Inflammatory macrophage (primary cell): ENCODE measurements at places on chromosomes 1 and 21.

DNA sequence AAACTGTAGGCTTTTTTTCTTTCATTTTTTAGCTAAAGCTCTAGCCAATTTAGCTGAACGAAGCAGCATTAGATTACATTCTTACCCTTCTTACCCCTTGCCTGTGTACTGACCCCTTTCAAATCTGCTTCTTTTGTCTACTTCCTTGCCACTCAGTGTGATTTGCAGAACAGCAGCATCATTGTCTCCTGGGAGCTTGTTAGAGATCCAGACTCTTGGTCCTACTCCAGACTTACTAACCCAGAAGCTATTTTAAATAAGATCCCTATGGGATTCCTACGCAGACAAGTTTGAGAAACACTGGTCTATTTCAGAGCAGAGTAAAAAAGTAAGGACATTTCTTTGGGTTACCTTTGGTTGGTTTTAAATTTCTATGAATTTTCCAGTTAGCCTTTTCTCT lies 13.8 kb downstream of the LRRC39 start:
- DNase-seq = no peak

DNA sequence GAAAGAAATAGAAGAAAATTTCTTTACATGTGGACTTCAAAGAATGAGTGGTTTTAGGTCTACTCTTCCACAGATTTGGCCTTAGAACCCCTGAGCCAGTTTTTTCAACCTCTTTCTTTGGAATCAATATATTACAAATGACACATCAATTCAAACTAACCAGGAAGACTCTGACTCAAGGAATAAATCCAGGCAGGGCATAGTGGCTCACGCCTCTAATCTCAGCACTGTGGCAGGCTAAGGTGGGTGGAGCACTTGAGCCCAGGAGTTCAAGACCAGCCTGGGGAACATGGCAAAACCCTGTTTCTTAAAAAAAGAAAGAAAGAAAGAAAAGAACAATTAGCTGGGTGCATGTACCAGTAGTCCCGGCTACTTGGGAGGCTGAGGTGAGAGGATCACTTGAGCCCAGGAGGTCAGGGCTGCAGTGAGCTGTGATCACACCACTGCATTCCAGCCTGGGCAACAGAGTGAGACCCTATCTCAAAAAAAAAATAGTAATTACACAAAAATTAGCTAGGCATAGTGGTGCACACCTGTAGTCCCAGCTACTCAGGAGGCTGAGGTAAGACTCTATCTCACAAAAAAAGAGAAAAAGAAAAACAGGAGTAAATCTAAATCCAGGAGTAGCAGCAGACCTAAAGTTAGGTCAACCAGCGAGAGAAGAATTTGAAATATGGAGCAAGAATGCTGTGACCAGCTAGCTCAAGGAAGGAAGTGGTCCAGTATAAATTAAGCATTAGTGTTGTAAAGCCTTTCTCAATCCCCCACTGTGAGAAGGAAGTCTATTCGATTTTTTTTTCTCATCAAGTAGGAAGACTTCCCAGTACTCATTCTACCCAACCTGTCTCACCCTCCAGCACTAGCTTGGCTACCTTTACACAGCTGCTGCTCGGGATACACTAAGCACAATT lies 1.9 kb downstream of the SORT1 start:
- DNase-seq = peak; percentile 86

- no peak for DNase-seq
These were observed 8.7 kb downstream of the GNAT2 start for GRCh38 chr1:109610609-109611307.

DNA sequence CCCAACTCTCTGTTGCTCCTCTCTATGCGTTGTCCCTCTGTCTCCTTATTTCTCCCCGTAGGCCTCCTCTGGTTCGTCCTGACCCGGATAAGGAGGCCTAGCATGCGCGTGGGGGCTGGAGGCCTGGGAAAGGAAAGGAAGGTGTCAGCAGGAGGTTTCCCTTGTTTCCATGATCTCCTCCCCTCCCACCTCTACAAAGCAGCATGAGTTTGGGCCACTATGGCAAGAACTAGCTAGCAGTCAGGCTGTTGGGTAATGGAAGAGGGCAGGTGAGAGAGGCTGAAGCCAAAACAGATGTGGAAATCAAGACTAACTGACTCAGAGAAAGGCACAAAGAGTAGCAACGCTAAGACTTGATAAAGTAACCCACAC lies 687 bp upstream of the SEMA6C start:
- DNase-seq = no peak

DNA sequence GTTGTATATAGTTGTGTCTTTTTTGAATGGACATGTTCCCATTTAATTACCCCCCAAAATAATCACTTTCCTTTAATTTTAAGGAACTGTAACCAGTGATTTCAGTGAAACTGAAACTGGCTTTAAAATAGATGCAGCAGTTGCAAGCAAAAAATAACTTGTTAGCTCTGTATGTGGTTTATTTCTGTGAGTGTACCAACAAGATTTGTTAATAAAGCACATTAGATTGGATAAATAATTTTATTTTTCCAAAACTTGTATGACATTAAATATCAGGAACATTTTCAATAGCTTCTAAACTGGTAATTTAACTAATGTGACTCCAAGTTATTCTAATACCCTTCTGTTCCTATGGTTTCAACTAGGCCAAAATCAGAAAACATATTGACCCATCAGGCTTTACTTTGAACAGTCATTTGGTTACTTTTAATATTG lies 184.3 kb upstream of the CACYBP start:
- no peak for DNase-seq

DNA sequence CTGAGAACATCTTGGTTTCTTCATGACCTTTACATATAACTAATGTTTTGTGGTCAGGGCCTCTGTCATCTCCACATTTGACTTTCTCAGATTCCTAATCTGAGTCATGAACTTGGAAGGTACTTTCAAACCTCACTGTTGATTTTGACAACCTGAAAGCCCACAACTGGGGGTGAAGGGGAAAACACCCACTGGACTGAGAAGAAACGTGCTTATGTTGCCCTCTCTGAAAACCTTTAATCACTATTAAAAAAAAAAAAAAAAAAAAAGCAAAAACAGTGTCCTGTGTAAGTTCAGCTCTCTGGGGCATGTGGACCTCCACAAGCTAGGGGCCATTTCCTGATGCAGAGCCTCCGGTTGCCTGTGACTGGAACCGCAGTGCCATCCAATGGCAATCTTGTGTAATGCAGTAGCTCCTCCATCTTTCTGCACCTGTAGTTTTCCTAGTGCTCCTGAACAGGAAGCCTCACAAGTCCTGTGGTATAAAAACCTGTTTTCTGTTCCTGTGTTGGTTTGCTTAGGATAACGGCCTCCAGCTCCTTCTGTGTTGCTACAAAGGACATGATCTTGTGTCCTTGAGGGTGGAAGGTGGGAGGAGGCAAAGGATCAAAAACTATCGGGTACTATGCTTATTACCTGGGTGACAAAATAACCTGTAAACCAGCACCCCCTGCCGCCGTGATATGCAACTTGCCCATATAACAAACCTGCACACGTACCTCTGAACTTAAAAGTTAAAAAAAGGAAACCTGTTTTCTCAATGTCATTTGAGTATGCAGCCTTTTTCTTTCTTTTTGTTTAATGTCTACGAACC lies 124.5 kb downstream of the ZNF648 start:
- peak; percentile 3 for DNase-seq

- DNase-seq = no peak
These were observed 23.8 kb downstream of the PIP5K1A start for GRCh38 chr1:151222130-151222529.

GRCh38 chr21:43354026-43354420 lies 72.9 kb downstream of the SIK1 start:
- no peak for DNase-seq
